SK-N-SH (cell line): ENCODE measurements at places on chromosomes 1 and 21. TPM values are rescaled to one million over a fixed set of nuclear protein-coding genes. Genes with fewer than 3 reads are reported as not detected.
A peak's percentile ranks its signal among the peaks of the same experiment; 100 is the strongest.

The RIPK4 gene
- 7.0 and 11.0 TPM in 2 replicates for polyA plus RNA-seq

The DTL gene
- 9.3 and 12.6 TPM in 2 replicates for polyA plus RNA-seq

The ANGPTL1 gene
- polyA plus RNA-seq: not detected in 2 replicates

The ZBTB37 gene
- polyA plus RNA-seq: 0.89 and 1.2 TPM in 2 replicates

The DNASE2B gene
- 0.03 TPM in 1 of 2 replicates, not detected in the other for polyA plus RNA-seq

The RGS13 gene
- 0.05 TPM in 1 of 2 replicates, not detected in the other for polyA plus RNA-seq

The C8B gene
- not detected in 2 replicates for polyA plus RNA-seq

The RGS8 gene
- not detected in 2 replicates for polyA plus RNA-seq

DNA sequence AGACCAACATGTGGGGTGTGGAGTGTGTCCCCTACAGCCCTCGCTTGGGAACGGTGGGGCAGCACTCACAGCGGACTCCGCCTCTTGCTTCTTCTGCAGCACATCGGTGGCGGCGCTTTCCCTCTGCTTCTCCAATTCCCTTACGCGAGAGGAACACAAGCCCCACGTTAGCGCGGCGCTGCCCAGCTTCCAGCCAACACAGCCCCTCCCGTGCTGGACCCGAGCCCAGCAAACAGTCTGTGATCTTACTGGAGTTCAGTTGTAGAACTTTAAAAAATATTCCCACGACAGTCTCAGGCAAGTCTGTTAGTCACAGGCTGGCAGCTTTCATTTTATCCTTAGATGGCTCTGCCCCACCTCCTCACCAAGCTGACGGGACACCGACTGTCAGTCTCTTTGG, 13.6 kb downstream of the THAP3 start:
- no peak for DNase-seq

DNA sequence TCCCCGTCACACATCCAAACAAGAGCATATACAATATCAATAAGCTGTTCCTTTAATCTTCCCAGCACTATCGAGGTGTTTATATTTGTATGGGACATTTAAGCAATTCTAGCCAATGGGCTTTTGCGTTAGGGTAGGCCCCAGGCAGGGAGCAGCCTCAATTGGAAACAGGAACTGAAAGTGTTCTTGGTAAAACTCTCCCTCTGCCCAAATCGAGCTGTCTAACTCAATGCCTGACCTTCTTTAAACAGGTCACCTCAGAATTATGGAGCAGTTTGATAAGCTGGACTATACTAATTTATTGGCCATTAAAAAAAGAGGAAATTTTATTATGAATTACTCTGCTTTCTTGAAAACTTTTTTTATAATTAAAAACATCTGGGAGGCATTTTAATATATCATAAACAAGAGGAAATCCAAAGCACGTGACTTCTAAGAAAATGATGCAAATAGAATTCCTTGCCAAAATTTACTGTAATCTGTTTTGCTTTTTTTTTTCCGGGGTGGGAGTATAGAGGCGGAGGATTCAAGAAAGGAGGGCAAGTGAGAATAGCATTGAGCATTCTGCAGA, 498.1 kb downstream of the LMO4 start:
- DNase-seq: peak; percentile 7

- peak; percentile 33 for DNase-seq
Measured at GRCh38 chr1:206975306-206975705, 5.0 kb upstream of the FCAMR start.

DNA sequence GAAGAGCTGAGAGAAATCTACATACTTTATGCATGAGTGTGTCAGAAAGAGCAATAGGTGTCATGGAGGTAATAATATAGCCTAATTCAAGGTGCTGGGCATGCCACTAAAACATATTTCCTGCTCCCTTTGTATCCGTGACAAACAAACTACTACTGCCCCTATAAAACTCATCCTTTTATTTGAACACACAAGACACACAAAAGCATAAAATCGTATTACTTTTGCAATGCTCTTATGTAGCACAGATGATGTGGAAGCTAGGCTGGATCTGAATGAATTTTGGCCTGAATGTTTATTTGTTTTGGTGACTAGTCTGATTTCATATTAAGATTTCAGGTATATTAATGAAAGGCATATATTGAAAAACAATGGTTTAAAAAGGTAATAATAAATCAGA, 239.3 kb upstream of the NEGR1 start:
- no peak for DNase-seq

DNA sequence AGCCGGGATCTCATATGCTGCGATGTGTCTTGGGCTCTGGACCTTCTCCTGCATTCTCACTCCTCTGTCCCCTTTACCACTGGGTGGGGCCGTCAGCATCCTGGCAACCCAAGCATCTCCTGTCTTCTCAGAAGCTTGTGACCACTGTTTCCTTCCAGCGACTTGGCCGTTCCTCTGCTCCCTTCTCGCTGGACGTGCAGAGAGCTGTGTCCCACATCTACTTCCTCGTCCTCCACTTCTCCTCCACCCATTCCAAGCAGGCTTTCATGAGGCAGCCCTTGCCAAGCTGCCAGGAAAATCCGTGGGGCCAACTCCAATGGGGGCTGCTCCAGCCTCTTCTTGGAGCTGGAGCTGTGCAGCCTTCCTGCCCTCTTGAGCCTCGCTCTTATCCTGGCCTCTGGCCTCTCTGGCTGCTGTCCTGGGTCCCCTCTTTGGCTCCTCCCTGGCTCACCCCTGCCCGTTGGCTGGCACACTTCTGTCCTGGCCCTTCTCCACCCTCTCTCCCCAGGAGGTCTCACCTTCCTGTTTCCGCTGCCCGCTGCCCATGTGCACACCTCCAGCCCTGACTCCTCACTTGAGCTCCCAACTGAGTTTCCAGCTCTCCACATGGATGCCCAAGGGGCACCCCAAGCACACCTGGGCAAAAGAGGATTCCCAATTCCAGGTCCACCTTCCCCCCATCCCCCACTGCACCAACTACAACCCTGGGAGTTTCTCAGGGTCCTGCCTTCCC, 8.7 kb downstream of the FAM131C start:
- no peak for DNase-seq

DNA sequence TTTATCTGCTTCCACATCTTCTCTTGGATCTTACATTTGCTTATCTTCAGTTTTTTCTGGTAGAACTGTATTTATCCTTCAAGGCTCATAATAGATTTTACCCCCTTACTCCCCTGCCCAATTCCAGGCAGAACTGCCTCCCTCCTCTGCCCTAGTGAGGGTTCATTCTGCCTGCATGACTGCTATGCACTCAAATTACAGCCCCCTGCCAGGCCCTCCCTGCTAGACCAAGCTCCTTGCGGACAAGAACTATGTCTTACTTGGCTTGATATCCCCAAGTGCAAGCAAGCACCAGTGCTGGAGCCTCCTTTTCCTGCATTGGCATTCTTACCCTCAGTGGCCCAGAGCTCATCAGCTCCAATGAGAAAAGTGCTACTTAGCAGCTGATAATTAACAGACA, 18.1 kb downstream of the MAPKAPK2 start:
- DNase-seq: no peak

DNA sequence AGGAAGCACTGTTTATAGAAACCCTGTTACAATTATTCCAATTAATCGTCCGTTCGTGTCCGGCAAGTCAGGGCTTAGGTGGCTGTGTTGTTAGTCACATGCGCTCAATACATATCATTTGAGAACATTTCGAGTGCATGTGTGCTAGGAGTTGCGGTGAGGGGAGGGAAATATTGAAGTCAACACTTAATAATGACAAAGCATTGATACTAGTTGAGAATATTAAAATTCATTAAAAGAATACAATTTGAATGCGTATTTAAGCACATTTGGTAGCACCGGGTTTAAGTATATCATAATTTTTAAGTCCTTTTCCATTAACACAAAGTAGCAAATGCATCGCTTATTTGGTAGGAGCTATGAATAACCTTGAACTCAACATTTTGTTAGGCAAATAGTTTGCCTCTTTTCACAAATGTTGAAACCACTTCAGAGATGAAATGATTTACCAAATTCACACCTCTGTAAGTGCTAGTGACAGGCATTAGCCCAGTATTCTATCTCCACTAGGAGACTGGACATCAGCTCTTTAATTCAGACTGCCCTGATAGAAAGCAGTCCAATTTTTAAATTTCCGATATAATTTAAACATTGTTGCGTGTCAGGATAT, 1.1 kb upstream of the SERBP1 start:
- no peak for DNase-seq

DNA sequence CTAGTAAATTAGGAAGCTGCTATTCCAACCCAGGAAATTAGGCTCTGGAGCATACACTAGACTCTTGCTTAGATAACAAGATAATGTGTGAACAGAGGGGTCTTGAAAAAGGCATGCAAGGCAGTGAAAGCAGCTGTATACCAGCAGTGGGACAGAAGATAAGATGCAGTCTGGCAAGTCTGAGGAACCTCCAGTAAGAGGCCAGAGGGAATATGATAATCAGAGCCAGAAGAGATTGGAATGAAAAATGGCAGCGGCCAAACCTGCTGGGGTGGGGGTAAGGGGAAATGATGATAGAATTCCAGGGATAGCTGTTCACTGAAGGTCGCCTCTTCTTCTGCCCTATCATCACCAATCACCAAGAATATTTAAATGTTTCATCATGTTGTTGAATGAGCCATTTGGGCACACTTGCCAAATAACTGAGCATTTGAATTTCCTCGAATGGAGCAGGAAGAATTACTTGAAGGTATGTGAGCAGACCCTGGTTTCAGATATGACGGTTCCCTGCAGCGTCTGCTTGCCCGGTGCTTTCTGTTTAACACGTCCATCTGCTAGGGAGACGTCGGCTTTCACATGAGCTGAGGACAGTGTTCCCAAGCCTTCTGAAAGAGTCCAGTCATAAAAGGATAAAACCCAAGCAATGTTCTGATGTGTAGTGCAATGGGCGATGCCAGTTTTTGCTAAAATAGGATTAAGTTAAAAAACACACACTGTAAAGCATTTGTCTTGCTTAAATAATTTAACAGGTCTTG, 173.3 kb downstream of the RWDD3 start:
- DNase-seq: no peak

DNA sequence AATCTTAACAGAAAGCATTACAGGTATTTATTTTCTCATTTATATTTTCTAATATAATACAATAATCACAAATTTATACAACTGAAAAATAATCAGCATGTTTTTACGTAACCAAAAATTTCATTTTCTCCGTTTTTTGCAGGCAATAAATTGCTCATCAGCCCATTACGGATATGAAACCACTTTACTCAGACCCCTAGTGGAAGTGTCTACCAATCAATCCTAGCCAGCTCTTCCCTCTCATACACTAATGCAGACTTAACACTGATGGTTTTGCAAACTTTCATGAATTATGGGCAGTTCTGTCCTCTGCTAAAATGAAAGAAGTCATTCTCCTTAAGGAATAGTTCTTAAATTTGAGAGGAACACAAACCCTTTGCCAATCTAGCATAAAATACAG, 124.7 kb downstream of the EIF4G3 start:
- no peak for DNase-seq

DNA sequence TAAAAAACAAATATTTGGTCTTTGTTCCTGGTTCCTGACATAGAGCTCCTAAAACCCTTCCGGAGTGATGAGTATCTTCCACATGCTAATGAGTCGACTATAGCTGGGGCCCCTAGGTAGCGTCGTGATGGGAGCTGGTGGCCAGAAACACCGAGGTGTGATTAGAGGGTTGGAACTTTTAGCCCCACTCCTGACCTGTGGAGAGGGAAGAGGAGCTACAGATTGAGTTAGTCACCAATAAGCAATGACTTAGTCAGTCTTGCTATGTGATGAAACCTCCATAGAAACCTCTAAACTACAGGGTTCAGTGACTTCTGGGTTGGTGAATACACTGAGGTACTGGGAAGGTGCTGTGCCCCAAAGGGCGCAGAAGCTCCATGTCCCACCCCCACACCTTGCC, 30.1 kb upstream of the PLD5 start:
- no peak for DNase-seq

GRCh38 chr1:210251680-210252490, 19.3 kb downstream of the SERTAD4 start:
- DNase-seq: no peak

DNA sequence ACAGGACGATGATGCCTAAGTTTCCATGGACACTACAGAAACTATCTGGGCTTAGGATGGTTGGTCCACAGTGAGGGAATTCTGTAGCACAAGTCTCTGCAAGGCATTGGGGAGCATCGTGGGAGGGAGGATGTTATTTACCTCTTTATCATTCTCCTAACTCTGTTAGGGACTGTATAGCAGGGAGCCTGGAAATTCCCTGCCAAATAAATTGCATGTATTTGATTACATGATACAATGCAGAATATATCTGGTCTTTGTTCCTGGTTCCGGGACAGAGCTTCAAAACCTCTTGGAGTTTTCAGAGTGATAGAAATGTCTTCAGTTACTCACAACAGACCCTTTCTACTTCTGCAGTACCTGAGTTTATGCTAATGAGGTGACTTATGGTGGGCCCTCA, 385.9 kb downstream of the PCP4 start:
- no peak for DNase-seq

- DNase-seq: no peak
Measured at GRCh38 chr21:43717166-43717853, 1.6 kb upstream of the PDXK start.

- DNase-seq: no peak
Measured at GRCh38 chr1:100543640-100544039, 5.7 kb downstream of the GPR88 start.

GRCh38 chr1:15680561-15681348, 3.4 kb upstream of the PLEKHM2 start:
- DNase-seq: no peak

DNA sequence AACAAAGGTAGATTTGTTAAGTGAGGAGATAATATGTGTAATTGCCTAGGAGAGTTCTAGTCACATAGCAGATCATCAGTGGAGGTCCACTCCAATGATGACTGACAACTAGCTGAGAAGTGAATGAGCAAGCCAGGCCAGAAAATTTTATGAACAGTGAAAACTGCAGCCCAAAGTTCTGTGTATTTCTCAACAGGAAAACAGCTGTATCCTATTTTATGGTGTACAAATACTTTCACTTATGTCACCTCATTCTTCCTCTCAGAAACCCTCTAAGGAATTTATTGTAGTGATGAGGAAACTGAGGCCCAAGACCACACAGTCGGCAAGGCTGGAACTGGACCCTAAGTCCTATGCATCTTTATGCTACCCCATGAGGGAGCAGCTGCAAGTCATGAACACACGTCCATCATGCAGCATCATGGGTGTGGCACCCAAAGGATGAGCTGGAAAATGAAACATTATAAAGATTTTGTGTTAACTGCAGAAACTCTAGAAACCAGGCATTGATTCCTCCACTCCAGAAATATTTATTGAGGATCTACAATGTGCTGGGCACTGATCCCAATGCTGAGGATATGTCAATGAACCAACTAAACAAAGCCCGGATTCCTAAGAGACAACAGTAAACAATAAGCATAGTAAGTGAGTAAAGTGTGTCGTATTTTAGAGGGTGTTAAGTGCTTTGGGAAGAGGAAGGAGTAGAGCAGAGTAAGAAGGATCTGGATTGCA, 99.5 kb upstream of the DUSP10 start:
- DNase-seq: no peak
